Stimulated activated CD8-positive, alpha-beta memory T cell treated with anti-CD3 and anti-CD28 coated beads, Interleukin-7, amount 100 ng/mL, for 1 hour (primary cell): ENCODE measurements at places on chromosomes 13 and 19.

DNA sequence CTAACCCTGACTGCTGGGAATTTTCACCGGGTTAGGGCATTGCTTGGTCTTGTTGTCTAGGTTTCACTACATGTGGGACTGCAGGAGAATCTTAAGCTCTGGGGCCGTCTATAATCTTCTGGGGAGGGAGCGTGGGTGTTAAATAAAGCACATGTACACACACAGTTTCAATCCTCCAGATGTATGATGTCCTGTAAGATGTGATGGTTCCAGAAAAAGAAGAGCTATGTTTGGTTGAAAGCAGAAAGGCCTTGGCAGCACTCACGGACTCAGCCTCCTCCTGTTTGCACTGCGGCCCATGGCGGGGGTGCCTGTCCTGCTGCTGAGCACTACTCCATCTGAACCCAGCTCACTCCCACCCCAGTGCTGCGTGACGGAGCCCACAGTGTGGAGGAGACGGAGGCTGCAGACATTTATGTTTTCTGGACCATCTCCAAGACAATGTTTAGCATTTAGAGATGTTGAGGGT, 343.5 kb downstream of the TEX29 start:
- no peak for DNase-seq

GRCh38 chr13:22121146-22121739, 450.4 kb downstream of the FGF9 start:
- DNase-seq = no peak

DNA sequence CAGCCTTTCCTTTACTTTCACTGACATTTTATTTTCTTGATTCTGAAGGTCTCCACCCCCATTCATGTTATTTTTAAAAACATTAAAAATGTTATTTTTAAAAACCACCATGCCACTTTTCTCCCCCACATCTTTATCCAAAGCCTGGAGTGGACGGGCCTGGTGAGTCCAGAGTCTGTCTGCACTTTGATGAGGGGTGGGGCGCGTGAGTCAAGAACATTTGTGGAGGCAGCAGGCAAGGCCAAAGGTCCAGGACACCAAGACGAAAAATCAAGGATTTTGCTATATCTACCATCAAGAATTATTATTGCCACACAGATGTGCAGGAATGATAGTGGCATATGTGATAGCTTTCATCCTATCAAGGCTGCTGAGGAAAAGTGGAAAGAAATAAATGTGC, 224.9 kb downstream of the FGF9 start:
- DNase-seq = no peak

DNA sequence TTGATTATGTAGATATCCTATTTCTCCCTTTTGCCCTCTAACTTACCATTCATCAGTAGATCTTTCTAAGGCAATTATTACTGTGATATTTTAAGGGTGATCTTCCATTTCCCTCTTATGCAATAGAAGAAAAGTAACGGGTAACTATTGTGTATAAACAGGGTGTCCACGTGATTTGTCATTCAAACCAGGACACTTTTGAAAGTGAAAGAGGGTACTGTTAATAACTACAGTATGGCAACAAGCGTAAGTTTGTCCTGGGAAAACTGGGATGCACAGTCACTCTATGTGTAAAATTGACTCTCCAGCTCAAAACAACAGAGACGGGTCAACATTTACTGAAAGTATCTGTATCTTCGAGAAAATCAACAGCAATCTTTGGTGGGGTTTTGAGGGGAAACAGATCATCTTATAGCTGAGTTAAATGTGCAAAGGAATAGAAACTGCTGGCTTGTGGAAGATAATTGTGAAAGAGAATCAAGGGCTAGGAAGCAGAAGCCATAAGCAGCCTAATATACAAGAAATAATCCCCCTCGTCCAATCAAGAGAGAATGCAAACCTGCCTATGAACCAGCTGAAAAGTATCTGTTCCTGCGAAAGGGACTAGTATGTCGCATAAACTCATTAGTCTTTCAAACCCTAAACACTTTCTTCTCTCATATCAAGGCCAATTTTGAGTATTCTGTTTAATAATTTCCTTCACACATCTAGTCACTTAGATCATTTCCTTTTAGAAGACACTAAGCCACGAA, 126.7 kb downstream of the FOXO1 start:
- no peak for DNase-seq

GRCh38 chr13:51924756-51925544, 63.2 kb downstream of the CCDC70 start:
- no peak for DNase-seq

GRCh38 chr13:91417660-91418325, 19.4 kb downstream of the GPC5 start:
- DNase-seq = no peak

DNA sequence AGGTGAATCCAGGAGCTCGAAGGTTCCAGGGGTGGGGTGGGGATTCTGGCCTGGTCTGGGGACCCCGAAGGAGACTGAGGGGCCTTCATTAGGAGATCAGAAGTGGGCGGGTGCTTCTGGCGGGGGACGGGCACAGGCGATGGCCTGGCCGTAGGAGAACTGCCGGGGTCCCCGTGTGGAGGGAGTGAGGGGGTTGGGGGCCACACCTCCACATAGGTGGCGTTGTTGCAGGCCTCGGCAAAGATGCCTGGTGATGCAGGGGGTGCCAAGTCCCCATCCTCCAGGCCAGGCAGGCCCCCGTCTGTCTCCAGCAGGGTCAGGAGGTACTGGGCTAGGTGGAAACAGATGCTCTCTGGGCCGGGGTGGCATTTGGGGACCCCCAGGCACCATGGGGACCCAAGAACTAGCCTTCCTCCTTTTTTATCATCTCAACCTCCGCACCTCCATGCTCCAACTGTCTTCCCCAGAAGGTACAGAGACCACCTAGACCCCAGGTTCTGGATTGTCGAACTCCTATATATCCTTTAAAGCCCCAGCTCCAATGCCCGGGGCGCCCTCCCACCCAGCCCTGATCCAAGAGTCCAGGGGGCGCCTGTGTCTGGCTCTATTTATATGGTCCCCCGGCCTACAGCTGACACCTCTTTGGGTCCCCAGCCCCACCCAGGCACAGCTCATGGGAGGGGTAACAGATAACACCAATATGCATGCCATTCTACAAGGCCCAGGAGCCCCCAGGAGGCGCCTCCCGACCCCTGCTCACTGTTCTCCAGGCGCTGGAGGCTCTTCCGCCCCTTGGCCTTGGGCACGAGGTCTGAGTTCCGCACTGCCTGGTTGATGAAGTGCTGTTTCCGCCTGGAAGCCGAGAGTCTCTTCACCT, 8.2 kb downstream of the RNU6-9 start:
- no peak for DNase-seq

- no peak for DNase-seq
Observed at GRCh38 chr13:33441015-33441414, 155.5 kb upstream of the STARD13 start.

- no peak for DNase-seq
Observed at GRCh38 chr13:90453342-90453741, 894.1 kb upstream of the MIR17HG start.
